ENCODE measurements at places on chromosomes 11 and 22.

- no peak for DNase-seq
Observed at GRCh38 chr11:110380836-110381622, 48.7 kb upstream of the FDX1 start.

DNA sequence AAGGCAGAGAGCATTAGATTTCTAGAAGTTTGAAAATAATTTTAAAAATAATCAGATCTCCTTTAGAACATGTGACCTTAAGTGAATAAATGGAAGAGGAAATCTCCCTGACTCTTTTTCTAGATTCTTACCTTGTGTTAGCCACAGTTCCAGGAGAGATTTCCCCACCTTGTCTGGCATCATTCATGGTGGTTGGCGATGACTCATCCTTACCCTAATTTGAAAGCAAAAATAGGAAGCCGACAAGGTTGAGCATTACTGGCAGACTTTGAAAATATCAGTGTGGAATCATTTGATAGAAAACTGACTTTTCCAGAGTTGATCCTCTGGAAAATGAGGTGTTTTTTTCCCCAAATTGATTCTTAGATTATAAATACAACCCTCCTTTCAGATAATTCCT lies 48.1 kb downstream of the CNTN5 start:
- DNase-seq = no peak

- no peak for DNase-seq
Observed at GRCh38 chr22:42283278-42284201, 13.1 kb upstream of the TCF20 start.

DNA sequence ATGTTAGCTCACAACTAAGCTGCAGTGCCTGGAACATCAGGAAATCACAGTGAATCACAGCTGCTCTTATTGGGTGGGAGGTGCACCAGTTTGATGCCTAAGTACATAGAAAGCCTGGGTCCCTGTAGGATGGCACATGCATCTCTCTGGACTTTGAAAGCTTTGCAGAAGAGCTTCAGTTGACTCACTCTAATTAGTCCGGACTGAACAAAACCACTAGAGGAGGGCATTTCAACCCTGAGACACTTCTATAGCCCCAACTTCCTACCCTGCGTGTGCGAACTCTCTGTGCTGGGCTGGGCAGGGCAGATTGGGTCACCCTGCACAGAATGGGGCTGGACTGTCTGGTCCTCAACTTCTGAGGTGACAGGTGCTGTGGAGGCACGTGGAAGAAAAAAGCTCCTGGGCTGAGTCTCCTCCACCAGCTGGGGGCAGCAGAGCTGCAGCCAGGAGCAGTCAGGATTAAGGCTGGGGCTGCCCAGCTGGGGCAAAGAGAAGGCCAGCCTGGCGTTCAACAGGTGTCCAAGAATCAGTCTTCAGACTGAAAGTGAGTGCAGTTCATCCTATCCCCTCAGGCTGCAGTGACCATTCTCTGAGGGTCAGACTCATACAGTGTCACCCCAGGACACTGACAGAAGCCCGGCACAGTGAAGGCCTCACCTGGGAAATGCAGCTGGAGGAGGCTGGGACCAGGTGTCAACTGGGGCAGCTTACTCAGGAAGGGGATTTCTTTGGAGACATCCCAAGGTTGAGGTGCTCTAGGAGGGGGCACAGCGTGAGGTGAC lies 22.1 kb downstream of the GGTLC2 start:
- DNase-seq = no peak

DNA sequence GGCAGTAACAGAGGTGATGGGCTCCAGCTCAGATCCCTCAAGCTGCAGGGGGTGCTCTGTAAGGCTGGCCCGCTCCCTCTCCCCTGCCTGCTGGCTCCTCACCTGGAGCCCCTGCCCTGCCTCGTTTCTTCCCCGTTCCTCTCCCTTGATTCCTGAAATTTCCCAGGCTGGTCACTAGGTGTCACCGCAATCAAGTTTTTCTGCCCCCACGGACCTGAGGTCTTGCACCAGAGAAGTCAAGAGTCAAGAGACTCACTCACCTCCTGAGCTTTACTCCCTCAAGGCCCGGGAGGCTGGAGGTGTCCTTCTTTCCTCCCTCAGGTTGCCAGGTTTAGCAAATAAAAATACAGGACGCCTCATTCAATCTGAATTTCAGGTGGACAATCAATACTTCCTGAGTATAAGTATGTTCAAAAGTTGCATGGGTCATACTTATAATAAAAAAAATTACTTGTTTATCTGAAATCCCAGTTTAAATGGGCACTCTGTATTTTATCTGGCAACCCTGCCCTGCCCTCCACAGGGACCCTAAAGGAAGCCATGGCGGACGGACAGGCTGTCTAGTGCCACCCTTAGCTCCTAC lies 69.2 kb downstream of the SCUBE1 start:
- DNase-seq = peak; percentile 85

GRCh38 chr22:32546496-32546895 lies 71.9 kb downstream of the FBXO7 start:
- DNase-seq = no peak

DNA sequence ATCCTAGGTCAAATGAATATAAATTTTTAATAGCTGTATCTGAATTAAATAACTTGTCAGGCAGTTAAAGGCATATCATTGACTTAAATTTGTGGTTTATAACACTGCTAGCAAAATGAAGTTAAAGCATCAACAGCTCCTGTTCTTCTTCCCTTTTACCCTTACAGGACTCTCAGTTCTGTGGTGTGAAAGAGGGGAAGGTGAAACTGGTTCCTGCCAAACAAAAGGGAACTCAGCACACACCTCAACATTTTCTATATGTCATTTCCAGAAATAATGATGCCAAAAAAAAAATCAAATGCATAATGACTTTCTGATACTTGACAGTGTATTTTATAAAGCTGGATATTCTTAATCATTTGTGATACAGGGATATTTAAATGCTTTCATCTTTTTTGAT lies 21.2 kb downstream of the ARL14EP start:
- no peak for DNase-seq

- no peak for DNase-seq
Observed at GRCh38 chr11:44104481-44105294, 9.2 kb downstream of the EXT2 start.

DNA sequence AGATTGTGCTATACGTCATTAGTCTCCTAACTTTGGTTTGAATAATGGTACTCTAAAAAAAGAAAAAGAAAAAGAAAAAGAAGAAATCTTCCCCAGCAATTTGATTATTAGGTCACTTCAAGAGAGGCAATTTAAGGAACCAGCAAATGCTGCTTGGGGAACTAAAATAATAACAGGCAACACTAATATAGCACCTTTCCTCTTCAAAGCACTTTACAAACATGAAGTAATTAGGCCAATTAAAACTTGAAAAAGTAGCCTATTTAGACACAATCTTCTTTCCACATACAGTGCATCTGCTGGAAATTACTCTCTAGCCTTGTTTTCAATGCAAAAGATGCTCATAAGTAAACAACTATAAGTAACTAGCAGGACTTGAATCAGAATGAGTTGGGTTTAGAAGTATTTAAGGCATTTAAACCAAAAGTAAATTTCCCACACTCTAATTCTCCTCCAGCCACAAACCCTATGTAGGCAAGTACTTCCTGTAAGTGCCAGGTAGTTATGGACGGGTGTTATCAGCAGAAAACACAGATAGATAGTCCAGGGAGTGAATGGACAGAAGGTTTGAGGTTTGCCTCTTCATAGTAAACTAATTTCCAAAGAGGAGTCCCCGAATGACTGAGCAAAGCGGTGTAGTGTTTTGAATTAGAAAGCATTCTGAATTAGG lies 44.5 kb downstream of the LRRC4C start:
- DNase-seq = no peak

- no peak for DNase-seq
Observed at GRCh38 chr22:45584621-45585436, 82.1 kb downstream of the FBLN1 start.

DNA sequence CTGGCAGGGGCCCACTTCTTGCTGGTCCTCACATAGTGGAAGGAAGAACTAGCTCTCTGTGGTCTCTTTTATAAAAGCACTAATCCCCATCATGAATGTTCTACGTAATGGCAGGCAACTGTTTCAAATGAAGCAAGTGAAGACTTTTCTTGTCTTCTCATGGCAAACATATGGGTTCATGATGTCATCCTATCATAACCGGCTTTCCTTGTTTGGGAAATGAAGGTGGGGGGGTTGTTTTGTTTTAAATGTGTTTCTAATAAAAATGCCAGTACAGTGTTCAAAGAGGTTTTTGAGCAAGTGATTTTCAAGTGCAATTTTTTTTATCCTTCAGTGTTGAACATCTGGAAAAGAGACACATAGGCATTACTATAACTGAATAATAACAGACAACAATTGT lies 33.4 kb downstream of the REXO2 start:
- no peak for DNase-seq

DNA sequence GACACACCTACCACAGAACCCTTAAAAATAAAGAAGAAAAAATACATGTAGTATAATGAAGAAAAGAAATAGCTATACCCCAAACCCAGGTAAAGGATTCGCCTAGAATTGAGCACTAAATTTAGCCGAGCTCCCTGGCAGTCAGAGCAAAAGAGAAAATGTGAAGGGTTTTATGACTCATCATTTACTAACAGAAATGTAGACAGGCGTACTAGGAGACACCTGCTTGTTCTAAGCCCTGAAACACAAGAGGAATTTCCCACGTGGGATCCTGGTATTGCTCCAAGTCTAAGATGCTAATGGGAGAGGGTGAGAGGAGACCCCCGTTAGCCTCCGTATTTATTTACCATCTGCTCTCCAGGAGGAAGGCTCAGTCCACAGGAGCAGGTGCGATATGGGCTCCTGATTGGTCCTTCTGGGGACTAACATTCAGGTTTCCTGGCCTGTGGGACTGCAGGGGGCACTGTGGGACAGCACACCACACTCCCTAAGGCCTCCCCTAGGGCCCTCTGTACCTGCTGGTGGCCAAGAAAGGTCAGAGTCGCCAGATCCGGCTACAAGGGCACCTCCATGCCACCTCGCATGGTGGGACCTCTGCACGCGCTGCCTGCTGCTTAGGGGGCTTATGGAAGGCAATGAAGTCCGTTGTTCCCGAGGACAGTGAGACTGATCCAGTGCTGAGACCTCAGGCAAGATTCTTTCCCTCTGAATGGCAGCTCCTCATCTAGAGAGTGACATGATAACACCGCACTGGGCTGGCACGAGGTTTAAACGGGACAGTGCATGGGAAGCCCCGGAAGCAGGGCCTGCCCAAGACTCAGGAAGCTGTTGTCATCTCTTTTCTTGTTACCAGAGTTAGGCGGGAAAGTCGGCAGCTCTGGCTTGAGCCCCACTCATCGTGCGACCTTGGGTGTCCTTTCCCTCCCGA lies 25.8 kb downstream of the KCNC1 start:
- DNase-seq = peak; percentile 78

- DNase-seq = no peak
Observed at GRCh38 chr22:43811777-43812148, 342 bp downstream of the EFCAB6 start.

DNA sequence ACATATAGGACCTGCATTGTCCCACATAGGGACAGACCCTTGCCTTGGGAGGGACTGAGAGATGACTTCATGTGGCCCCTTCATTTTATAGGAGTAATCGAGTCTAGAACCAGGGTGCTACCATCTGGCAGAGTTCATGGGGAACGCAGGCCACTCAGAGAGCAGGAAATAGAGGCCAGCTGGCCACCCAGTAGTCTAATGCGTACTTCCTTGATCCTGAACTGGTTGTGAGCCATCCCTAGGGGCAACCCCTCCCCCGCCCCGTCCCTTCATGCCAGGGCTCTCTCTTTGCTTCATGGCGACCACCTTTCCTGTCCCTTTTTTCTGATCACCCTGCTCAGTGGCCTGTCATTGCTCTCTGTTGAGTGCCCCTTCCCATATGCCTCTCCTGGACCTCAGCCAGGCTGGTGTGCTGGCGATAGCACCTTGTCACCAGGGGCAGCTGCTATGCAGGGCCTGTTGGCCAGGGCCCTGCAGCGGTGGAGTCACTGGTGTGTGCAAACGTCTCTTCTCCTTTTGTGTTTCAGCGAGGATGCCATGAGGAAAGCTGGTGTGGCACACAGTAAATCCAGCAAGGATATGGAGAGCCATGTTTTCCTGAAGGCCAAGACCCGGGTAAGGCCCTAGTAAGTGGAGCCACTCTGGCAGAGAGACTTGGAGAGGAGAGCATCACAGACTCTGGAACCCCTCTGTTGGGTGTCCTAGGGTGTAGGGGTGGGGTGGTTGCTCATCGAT lies 29.3 kb downstream of the MED15 start:
- DNase-seq = no peak

DNA sequence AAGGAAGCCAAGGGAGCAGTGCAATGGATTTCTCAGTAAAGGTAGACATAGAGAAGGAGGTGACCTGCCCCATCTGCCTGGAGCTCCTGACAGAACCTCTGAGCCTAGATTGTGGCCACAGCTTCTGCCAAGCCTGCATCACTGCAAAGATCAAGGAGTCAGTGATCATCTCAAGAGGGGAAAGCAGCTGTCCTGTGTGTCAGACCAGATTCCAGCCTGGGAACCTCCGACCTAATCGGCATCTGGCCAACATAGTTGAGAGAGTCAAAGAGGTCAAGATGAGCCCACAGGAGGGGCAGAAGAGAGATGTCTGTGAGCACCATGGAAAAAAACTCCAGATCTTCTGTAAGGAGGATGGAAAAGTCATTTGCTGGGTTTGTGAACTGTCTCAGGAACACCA lies 6.6 kb downstream of the TRIM22 start:
- no peak for DNase-seq

DNA sequence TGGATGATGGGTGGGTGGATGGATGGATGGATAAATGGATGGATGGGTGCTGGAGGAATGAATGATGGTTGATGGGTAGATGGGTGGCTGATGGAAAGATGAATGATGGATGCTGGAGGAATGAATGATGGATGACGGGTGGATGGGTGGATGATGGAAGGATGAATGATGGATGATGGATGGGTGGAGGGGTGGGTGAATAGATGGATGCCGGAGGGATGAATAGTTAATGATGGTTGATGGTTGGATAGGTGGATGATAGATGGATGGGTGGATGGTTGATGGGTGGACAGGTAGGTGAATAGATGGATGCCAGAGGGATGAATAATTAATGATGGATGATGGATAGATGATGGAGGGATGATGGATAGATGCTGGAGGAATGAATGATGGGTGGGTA lies 41.4 kb downstream of the ANO1 start:
- DNase-seq = no peak

GRCh38 chr22:41917903-41918791 lies 3.3 kb upstream of the SHISA8 start:
- no peak for DNase-seq

DNA sequence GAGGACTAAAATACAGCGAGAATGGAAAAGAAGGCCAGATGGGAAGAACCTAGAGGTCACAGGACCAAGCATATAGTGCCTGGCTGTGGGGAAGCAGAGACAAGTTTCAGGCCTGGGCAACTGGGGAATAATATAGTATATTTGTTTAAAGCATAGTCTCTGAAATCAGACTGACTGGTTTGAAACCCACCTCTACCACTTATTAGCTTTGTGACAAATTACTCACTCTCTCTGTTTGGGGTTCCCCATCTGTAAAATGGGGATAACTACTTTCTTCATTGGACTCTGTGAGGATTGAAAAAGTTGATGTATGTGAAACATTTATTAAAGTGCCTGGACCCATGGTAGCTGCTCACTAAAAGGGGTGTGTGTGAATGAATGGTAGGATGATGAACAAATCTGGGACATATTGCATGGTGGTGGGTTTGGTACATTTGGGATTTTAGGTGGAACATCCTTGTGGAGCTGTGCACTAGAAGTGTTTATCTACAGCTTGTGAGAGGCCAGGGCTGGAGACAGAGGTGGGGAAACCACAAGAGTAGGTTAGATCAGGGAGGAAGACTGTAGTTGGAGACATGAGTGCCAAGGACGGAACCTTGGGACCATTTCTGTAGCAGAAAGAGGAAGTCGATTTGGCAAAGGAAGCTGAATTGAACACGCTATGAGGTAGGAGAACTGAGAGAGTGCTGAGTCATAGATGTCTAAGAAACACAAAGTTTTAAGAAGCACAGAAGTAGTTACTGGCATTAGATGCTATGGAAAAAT lies 52.6 kb downstream of the SWAP70 start:
- peak; percentile 43 for DNase-seq
